ENCODE measurements at places on chromosomes 3 and 15.

- DNase-seq = no peak
Observed at GRCh38 chr3:4421121-4421520, 45.9 kb downstream of the SUMF1 start.

DNA sequence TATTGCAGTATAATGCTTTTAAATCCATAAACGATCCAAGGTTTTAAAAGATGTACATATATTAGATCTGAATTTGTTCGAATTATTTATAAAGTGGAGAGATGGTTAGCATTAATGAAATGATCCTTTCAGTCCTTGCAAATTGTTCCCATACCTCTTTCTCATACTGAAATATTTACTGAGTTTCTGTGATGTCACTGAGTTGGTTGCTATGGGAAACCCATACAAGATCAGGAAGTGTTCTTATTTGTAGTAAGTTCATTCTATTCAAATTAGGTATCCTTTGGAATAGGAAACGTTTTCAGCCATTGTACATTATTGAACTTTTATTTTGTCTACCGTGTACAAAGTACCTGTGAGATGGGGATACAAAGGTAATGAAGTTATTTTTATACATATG lies 73.2 kb upstream of the CHL1 start:
- DNase-seq = no peak

DNA sequence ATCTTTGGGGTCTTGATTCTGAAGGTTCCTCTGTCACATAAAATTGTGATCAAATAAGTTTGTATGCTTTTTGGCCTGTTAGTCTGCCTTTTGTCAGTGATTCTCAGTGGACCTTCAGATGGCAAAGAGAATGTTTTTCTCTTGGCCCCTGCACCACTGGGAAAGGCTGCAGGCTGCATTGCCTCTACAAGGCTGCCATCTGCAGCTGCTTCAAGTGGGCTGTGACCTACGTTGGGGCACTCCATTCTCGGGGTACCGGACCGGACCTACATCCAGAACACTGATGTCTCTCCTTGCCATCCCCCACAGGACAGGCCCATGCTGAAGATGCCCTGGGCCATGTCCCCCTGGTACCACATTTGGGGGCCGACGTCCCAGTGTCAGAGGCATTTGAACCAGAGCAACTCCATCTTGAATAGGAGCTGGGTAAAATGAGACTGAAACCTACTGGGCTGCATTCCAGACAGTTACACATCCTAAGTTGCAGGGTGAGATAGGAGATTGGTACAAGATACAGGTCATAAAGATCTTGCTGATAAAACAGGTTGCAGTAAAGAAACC lies 37.5 kb upstream of the MFGE8 start:
- DNase-seq = no peak

DNA sequence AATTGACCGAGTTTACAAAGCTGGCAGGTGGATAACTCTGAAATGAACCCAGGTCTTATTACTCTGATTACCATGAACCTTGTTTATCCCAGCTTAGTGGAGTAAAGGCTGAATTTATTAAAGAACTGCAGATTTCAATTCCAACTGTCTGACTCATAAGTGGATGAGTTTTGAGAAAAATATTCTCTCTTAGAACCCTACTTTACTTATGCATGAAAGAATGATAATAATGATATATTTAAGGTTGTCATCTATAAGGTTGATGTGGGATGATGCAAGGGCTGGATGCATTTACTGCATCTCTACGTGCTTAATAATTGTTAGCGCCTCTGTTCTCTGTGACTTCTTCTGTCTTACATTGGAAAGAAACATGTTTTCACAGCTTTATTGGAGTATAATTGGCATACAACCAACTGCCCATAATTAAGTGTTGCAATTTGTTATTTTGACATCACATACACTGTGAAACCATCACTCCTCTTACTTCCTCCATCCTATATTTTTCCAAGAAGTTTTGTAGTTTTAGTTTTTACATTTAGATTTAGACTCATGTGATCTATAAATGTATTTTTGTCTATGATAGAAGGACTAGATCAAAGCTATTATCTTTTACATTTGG lies 771.2 kb upstream of the ARRDC4 start:
- no peak for DNase-seq

DNA sequence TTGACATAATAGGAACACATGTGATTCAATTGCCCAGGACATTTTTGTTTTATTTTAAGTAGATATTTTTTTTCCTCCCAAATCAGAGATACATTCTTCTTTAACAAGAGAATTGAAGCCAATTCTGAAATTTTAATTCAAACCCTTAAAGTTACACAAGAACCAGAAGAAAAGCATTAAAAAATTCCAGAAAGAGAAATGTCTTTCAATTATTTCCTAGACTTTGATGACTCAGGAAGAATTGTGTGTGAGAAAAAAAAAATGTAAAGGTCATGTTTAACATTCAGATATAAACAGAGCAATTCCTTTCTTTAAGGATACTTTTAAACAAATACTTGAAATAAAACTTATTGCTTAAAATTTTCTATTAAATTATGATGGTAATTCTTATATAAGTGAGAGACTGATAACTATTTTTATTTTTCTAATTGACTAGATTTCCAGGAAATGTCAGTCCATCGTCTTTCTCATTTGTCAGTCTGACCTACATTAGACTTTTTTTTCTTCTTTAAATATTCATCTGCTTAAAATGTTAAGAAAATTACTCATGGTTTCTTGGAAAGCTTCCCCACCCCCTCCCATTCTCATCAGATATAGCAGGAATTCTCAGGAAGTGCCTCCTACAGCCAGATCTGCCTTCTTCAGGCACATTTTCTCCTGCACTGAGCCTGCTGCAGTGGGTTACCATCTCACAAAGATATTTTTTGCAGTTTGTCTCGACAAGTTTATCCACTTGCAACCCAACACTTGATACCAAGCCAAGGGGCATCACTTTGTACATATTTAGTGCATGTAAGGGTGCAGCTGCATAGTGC lies 261.8 kb upstream of the CBLB start:
- DNase-seq = no peak

DNA sequence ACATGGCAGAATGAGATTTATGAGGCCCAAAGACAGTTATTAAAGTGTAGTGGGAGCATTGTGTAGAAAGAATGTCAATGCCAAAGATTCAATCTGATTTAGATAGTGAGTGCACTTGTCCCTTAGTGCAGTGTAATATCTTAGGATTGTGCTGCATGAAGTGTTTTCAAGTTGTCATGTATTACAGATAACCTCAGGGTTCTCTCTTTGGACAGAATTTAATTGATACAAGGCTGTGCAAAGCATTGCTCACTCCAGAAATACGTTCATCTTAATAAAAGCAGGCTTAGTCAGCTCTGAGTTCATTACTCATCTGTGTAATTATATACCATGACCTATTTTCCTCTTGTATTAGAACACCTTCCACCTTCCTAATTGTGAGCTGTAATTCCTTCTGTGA lies 16.0 kb upstream of the GPR171 start:
- no peak for DNase-seq
